Right renal pelvis (tissue), 4 donors: ENCODE measurements at places on chromosomes 13 and 19. TPM values are rescaled to one million over a fixed set of nuclear protein-coding genes. Genes with fewer than 3 reads are reported as not detected.

Gene C19orf85
- polyA plus RNA-seq: not detected

GRCh38 chr19:6955082-6955481, 66.1 kb downstream of the MBD3L2B start:
- DNase-seq: no peak

Gene CDADC1
- 14.9 TPM for polyA plus RNA-seq

Gene LRRC63
- polyA plus RNA-seq: 0.24 TPM

- no peak for DNase-seq
These were observed 101.3 kb downstream of the ARHGEF7 start for GRCh38 chr13:111216166-111216960.

DNA sequence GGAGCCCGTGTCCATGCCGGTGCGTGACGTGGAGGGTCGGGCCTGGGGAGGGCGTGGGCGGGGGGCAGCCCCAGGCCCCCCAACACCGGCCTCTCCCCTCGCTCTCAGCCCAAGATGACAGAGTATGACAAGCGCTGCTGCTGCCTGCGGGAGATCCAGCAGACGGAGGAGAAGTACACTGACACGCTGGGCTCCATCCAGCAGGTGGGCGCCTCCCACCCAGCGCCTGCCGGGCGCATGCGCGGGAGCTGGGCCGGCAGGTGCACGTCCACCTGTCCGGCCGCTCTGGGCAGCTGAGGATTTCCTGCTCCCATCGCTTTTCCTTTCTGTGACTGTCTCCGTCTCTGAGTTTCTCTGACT, 49.8 kb downstream of the VAV1 start:
- no peak for DNase-seq

- DNase-seq: no peak
These were observed 808 bp downstream of the SLITRK5 start for GRCh38 chr13:87671753-87672605.

- DNase-seq: no peak
These were observed 7.1 kb upstream of the DOCK6 start for GRCh38 chr19:11269408-11269807.

GRCh38 chr19:19059018-19059836, 4.6 kb upstream of the SLC25A42 start:
- DNase-seq: no peak

DNA sequence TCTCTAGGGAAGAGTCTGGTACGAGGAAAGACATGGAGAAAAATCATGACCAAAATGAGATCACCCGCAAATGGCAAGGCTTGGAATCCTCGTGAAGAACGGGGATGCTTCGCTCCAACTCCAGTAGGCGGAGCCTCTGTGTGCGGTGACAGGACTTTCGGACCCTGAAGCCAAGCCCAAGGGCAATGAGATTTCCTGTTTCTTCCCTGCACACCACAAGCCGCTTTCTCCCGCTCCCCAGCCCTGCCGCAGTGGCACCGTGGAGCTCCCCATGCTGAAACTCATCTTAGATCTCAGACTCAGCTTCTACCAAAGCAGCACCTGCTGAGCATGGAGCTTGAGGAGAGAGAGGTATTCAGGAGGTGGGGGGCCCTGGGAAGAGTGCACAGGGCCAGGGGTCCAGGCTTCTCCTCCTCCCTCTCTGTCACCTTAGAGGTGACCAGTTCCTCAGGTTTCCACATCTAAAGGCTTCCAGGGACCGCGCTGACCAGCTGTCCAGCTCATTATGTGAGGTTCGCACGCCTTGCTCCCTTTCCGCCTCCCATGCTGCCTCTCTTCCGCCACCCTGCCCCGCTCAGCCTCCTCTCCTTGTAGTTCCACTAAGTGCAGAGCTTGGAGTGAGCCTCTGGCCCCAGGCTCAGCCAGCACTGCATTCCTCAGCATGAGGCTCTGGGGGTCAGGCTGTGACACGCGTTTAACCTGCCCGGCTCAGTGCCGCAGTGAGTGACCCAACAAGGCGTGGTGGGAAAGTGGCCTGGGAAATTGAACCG, 153.8 kb upstream of the SOX1 start:
- DNase-seq: no peak

Gene HS6ST3
- 4.3 TPM for polyA plus RNA-seq

GRCh38 chr13:82356667-82357410, 1525.4 kb downstream of the SLITRK1 start:
- no peak for DNase-seq

Gene ZNF556
- 0.90 TPM for polyA plus RNA-seq

DNA sequence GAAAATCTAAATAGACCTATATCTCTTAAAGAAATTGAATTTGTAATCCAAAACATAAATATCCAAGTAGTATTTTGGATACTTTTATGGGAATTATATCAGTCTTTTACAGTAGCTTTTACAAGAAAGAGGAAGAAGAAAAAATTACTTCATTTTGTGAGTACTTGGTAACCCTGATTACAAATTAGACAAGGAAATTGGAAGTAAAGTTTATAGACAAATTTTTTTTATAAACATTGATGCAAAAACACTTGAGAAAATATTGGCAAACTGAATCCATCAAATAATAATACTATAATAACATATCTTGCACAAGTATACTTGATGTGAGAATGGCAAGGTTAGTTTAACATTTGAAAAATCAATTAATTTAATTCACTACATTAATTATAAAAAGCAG, 954.1 kb upstream of the MIR17HG start:
- DNase-seq: no peak

DNA sequence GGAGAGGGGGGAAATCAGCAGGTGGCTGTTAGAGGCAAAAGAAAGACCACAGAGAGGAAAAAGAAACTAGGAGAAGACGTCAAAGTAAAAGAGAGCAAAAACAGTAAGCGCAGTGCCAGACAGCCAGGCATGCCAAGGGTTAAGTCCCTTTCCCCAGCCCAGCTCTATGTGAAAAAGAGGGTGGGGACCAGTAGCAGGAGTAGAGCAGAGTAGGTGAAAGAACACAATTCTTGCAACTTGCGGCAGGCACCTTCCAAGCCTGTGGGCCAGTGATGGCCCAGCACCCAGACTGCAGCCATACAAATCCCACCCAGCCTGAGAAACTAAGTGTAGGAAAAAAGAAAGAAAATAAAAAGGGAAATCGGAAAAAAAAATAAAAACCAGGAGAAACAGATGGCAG, 64.2 kb upstream of the ZNF85 start:
- DNase-seq: no peak

Gene SPACA4
- not detected for polyA plus RNA-seq

Gene NOTCH3
- 131 TPM for polyA plus RNA-seq

Gene POSTN
- 216 TPM for polyA plus RNA-seq

GRCh38 chr19:53506728-53507127, 31.2 kb upstream of the ZNF331 start:
- DNase-seq: no peak

DNA sequence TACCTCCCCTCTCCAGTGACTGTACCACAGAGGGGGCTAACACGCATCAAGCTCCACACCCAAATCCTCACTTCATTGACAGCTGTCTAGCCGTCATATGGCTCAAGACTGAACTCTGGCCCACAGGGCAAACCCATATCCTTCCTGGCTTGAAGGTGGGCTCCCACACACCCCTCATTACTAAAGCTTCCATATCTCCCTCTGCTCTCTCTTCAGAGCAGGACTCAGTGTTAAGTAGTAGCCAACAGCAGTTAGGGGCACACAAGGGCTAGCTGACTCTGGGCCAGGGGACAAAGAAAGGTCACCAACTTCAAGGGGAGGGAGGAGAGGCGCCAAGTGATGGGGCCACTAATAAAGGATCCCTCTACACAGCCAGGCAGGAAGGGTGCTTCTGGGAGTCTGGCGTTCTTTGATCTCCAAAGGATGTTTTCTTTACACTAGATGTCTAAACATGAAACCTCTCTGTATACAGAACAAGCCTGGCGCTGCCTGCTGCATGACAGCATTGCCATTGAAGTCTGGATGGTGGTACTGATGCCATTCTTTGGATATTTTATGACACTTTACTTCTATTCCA, 8.1 kb downstream of the PEG3 start:
- no peak for DNase-seq
